Panc1 (cell line): ENCODE measurements at places on chromosomes 3 and 15.

DNA sequence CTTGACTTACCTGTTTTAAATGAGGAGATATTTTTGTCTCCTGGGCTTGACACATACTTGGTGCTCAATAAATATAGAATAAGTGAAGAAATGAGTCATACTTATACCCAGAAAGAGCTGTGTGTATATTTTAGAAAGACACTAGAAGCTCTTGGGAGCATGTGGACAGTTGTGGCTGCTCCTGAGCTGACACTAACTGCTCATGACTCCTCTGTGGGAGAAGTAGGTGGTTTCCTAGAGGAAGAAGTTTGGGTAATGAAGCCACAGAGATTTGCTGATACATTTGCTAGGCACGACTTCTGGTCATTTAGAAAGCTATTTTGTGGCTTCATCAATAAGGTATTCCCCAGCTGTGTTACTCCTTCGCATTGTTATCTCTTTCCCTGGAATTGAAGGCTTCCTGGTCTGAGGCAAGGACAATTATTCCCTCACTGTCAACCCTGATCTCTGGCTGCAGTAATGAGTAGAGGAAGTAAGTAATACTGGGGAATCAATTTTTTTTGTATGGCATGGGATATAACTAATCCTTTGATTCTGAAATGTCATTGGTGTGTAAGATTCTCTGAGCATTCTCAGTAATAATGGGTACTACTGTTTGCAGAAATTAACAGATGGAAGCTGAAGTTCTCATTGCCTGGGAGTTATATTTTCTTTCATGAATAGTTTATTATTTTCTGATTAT is 79.6 kb upstream of the DCBLD2 start:
- no peak for DNase-seq

DNA sequence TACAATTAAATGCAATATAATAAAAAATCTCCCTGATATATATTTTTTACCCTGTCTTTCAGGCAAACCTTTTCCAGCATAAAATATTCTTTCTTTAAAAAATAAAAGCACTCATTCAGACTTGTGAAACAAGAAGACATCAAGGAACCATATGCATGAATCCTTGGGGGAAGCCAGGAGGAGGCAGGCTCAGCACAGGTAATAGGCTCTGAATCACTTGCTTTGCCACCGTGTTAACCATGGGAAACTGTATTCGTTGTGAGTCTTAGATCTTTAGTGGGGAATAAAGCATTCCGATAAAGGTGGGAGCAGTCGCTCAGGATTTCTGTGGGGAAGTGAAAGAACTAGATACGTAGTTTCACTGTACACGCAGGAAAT is 42.4 kb downstream of the FBN1 start:
- DNase-seq = no peak

- DNase-seq = no peak
Observed at GRCh38 chr3:24359645-24360462, 134.8 kb downstream of the THRB start.

- DNase-seq = no peak
Observed at GRCh38 chr3:27880969-27881892, 159.1 kb upstream of the EOMES start.

DNA sequence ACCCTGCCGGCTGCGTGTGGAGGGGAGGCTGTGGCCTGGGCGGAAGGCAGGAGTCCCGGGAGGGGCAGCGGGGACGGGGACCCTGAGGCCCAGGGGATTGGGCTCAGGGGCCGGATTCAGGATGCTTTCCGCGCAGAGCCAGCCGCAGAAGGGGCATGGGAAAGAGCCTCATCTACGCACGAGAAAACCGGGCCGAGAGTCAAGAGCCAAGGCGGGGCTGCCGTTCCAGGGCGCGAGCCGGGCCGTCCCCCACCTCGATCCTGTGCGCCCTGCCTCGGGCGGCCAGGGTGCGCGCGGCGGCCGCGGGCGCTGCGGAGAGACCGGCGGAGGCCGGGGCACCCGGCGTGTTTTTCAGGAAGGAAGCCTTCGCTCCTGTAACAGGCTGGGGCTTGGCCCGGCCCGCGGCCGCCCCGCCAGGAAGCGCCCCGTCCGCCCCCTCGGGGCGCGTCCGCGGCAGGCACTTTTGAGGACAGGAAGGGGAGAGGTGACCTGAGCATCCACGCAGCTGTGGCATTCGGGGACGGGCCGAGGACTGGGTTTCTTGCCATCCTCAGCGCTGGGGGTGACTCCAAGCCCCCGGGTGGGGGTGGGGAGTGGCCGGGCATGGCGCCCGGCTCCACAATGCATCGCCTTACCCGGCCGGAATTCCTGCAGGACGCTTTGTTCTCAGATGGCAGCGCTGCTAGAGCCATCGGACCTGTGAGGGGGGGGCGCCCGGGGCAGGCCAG is 62.3 kb upstream of the GATA2 start:
- DNase-seq = no peak

DNA sequence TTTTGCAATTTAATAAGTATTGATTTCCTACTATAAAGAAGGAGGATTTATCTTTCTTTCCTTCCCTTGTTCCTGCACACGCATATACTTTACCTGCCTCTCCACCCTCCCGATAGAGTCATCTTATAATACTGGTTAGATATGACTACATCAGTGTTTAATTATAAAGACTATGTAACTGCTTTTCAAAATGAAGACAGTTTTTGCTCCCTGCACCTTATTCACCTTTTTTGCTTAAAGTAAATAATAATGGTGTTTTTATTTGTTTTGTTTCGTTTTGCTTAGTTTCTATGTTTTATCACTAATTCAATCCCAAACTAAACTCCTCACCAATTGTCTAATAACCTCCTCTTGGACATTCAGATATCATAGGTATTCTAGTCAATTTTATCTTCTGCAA is 101.9 kb upstream of the RORA start:
- no peak for DNase-seq

GRCh38 chr3:15683253-15683652 is 81.7 kb downstream of the BTD start:
- no peak for DNase-seq
